Endothelial cell of umbilical vein (primary cell): ENCODE measurements at places on chromosomes 16 and 17.

DNA sequence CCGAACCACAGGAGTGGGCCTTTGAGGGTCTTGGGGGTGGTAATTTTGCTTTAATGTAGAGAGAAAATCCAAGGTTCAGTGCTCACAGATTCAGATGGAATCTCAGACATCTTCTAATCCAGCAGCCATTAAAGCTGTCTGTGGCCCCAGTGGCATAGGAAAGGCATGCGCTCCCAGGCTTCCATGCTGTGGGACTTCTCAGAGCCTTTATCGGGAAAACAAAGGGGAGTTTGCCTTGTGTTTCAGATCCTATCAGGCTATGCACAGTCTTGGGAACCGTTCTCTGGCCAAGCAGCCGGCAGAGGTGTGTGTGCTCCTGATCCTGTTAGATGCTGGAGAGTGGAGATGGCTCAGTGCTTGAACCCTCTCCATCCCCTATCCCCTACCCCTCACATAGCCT, 7.8 kb downstream of the ADGRG1 start:
- DNase-seq = no peak

DNA sequence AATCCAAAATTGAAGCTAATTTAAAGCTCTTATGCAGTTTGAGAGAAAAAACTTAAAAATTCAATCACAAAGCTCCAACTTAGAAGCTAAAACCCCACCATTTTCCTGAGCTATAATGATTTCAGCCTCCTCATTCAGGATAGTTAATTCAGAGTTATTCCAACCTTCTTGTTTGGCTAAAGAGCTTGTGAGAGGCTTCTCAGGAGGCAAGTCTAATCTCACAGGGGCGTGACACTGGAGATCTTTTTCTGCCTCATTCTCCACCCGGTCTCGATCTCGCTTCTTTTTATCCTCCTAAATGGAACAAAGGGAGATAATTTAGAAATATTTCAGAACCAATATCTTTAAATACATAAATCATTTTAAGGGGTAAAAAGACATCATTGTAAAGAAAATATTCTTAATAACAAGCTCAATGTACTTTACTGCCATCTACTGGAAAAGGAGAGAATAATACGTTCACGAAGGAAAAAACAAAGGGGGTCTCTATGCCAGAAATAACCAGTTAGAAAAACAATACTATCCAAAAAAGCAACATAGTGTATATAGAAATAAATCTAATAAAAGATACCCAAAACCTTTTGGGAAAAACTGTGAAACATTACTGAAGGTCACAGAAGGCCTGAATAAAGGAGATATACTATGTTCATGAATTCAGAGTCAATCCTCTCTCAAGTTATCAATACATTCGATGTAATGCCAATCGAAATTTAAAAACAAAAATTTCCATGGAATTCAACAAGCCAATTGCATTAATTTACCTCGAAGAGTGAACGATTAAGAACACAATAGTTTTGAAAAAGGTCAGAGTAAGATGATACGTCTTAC, 13.9 kb downstream of the BRD7 start:
- peak; percentile 33 for DNase-seq

DNA sequence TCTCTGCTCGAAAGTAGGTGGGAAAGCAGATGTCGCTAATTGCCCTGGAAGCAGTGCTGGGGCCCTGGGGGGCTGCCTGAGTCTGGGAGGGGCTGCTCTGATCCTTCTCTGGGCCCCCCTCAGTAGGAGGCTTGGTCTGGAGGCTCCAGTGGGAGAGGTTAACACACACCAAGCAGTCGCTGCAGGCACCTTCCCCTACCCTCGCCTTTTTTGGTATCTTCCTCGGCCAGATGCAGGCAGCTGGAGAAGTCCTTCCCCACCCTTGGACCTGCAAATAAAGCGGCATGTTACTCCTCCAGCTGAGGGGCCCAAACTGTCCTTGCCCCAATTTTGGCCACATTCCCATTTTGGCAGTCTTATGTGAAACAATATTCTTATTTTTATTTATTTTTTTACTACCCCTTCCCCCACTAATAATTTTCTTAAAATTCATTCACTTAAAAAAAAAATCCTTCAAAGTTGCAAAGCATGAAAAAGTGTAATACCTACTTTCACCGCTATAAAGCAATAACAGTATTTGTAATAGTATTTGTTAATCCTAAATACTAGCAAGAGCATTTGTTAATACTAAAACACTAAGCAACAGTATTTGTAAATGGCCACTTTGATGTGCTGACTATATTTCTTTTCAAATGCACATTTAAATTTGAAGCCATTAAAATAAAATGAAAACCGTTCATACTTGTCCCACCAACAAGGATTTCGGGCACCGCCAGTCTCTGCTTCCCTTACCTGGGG, 15.0 kb downstream of the C16orf46 start:
- DNase-seq = no peak

DNA sequence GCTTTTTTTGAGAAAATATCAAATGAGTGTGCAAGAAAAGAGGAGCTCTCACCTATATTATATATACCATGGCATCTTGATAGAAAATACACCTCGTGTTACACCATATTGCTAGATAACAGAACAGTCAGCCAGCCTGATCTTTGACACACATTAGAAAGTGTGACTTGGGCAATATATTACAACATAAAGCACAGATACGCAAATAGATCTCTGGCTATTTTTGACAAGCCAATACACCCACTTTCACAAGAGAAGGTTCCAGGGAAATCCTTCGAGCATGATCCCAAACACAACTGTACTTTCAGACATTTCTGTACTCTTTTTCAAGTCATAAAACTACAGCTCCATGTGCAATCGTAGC, 9.4 kb downstream of the GGA2 start:
- no peak for DNase-seq

DNA sequence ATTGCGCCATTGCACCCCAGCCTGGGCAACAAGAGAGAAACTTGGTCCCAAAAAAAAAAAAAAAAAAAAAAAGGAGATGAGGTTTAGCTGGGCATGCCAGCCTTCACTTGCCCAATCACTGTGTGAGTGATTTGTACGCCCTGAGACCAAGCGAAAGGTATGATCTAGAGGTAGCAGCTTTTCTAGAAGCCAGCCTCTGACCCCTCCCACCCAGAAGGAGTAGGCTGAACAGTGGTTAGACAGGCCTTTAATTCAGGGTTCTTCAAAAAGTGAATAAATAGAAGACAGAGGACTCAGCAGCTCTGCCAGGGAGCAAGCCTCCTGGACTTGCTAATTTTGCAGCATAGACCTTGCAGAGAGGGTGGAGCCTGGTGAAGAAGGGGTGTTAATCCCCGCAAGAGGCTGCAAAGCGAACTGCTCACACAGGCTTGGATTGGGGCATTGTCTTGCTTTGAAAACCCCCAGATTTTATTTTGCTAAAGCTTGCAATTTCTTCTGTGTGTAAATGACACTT, 7.1 kb upstream of the CYTH1 start:
- no peak for DNase-seq

DNA sequence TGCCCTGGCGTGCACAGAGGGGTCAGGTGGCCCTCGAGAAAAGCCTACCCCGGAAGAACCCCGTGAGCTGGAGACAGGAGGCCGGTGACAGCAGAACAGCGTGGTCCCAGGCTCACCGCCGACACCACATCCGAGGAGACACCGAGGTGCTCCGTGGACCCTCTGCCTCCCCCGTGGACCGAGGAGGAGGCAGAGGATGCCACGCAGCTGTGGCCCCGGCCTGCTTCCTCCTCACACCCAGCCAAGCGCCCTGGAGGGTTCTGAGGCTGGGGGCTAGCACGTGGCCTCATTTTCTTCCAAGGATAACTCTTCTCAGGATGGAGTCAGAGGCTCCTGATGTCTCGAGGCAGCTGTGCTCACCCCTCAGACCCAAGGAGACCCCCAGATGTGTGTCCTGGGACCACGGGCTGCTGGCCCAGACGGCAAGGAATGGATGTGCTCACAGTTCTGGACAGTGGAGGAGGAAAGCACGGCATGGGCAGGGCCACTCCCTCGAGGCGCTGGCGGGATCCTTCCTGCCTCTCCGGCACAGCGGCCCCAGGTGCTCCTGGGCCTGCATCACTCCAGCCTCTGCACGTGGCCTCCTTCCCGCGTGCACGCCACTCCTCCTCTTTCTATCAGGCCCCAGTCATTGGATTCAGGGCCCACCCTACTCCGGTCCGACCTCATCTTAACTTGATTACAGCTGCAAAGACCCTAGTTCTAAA, 4.4 kb upstream of the PVALEF start:
- DNase-seq = no peak

GRCh38 chr16:11613381-11614303, 26.9 kb upstream of the LITAF start:
- DNase-seq = no peak

- DNase-seq = no peak
Measured at GRCh38 chr17:4968486-4969046, 949 bp upstream of the SPAG7 start.

DNA sequence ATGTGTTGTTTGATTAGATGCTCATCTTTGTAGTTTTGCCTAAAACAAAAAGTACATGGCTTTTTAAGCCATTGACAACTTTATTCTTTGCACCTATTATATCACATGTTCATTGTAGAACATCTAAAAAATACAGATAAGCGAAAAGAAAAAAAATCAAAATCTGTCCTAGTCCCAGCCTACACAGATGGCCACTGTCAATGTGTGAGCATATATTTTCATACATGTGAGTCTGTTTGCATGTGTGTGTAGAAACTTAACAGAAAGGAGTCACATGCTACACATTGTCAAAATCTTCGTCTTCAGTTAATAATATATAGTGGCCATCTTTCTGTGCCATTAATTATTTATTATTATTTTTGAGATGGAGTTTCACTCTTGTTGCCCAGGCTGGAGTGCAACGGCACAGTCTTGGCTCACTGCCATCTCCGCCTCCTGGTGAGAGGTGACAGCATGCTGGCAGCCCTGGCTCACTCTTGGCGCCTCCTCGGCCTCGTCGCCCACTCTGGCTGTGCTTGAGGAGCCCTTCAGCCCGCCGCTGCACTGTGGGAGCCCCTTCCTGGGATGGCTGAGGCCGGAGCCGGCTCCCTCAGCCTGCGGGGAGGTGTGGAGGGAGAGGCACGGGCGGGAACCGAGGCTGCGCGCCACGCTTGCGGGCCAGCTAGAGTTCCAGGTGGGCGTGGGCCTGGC, 68.5 kb upstream of the AMZ2 start:
- DNase-seq = no peak

DNA sequence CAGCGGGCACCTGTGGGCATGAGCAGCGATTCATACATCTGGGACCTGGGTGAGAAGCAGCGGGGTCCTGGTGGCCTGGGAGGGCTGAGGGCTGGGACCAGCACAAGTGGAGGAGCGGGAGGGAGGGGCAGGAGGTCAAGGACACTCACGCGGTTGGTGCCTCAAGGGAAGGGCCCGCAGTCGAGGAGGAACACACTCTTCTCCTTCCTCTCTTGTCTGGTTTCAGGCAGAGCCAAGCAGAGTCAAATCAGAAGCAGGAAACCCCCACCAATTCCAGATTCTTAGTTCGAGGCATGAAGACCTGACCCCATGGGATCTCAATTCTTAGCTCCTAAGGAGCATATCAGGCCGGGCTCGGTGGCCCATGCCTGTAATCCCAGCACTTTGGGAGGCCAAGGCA, 15.7 kb downstream of the DNAI2 start:
- DNase-seq = no peak

DNA sequence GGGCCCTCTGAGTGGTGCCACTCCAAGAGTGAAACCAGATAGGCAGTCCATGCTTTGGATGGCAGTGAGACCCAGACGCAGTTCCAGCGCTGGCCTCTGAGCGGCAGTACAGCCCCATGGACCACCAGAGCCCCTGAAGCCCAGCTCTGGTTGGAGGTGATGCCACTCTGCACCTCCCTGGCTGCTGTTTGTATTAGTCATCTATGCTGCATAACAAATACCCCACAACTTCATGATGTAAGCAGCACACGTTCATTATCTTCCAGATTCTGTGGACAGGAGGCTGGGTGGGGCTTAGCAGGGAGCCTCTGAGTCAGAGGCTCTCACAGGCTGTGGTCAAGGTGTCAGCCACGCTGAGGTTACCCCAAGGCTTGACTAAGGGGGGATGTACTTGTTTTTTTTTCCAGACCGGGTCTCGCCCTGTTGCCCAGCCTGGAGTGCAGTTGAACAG, 5.1 kb upstream of the NME4 start:
- DNase-seq = peak; percentile 65

GRCh38 chr17:1693339-1693738, 8.7 kb upstream of the PRPF8 start:
- DNase-seq = no peak

GRCh38 chr16:20669679-20670078, 27.8 kb downstream of the ACSM1 start:
- DNase-seq = no peak

DNA sequence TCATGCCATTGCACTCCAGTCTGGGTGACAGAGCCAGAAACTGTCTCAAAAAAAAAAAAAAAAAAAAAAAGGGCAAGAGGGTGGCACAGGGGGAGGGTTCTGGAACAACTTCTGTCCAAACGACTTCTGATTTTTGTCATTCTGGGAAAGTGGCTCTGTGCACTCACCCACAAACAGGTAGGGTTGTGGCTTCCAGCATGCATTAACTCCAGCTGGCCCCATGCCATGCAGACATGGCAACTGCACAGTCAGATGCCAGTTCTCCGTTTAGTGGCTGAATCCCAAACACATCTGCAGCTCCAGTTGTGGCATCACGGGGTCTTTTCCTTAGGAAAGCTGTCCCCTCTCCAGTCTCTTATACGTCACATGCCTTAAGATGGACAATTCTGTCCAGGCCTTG, 30.3 kb downstream of the B4GALNT2 start:
- no peak for DNase-seq

GRCh38 chr16:16578701-16579100, 199.8 kb downstream of the NPIPA7 start:
- DNase-seq = no peak

DNA sequence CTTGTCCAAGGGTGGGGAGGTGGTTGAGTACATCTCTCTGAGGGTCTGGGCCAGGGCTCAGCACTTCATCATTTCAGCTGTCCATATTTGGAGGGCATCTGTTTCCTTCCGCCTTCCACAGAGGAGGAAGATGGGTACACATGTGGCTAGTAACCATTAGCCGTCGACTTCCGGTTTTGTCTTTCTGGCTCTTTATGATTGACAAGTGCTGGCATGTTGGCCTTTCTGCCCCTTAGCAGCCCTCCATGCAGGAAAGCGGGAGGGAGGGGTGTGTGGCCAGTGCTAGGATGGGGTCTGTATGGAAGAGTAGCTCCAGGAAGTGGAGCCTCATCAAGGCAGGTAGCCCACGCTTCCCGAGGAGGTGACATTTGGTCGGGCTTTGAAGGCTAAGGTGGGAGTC, 69.6 kb downstream of the RAI1 start:
- DNase-seq = no peak

GRCh38 chr16:24046442-24046841, 209.7 kb upstream of the CACNG3 start:
- no peak for DNase-seq

GRCh38 chr17:4642286-4642685, 808 bp upstream of the ALOX15 start:
- no peak for DNase-seq

GRCh38 chr17:67004181-67004580, 39.7 kb downstream of the CACNG4 start:
- DNase-seq = no peak

DNA sequence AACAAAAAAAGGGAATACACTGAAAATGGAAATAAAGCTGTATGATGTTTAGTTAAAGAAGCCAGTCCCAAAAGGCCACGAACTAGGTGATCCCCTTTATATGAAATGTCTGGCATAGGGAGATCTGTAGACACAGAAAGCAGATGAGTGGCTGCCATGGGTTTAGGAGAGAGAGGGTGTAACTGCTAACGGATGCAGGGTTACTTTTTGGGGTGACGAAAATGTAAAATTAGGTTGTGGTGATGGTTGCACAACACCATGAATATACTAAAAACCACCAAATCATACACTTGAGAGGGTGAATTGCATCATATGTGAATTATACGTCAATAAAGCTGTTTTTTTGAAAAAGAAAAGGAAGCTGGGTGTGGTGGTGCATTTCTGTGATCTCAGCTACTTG, 99.6 kb downstream of the ADCY9 start:
- DNase-seq = no peak

- peak; percentile 38 for DNase-seq
Measured at GRCh38 chr16:29943846-29944799, 17.8 kb upstream of the TMEM219 start.
